ENCODE measurements at places on chromosomes 7 and 10.
A peak's percentile ranks its signal among the peaks of the same experiment; 100 is the strongest.

- no peak for DNase-seq
These were observed 145.1 kb downstream of the GRM8 start for GRCh38 chr7:127107601-127108007.

DNA sequence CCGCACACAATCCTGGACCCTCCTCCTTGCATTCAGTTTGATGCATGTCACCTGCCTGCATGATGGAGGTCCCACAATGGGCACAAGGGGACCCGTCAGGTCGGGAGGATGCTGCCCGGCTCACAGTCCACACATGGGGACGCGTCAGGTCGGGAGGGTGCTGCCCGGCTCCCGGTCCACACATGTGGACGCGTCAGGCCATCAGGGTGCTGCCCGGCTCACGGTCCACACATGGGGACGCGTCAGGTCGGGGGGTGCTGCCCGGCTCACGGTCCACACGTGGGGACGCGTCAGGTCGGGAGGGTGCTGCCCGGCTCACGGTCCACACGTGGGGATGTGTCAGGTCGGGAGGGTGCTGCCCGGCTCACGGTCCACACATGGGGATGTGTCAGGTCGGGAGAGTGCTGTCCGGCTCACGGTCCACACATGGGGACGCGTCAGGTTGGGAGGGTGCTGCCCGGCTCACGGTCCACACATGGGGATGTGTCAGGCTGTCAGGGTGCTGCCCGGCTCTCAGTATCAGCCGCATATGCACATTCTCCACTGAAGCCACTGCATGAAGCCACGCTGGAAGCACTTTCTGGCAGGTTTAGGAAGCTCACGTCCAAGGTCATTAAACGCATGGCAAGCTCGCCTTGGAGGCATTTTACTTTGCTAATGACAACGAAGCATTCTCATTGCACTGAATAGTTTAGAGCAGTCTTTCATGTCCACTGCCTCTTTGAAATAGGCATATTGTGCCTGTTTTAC is 50.3 kb downstream of the DIP2C start:
- no peak for DNase-seq

DNA sequence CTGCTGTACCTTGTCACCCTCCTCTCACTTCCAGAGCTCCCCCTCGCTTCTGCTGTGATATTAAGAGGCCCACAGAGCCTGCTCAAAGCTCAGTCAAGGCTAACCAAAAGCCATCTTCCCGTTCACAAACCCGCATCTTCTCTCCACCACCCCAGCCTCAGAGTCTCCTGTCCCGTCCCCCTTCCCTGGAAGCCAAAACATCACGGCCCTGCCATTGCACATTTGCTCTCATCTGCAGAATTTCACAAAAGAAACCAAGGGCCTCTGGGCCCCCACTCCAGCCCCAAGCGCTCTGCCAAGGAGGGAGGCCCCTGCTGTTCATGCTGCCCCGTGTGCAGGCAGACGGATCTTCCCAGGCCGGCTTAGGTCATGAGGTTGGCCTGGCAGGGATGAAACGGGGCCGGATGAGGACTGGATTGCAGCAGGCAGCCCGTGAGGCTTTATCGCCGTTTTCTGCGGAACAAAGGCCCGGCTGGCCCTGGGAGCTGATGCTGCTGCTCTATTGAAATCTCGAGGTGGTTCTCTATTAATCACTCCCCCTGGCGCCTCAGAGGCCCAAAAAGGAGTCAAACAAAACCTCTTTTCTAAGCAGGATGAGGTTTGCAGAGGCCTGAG is 31.6 kb upstream of the FOXK1 start:
- no peak for DNase-seq

GRCh38 chr10:28719789-28720436 is 42.6 kb downstream of the BAMBI start:
- DNase-seq, result no peak

- no peak for DNase-seq
These were observed 433 bp upstream of the PLXNA4 start for GRCh38 chr7:132576721-132577085.

- DNase-seq, result no peak
These were observed 31.8 kb downstream of the EPDR1 start for GRCh38 chr7:37952240-37952639.

DNA sequence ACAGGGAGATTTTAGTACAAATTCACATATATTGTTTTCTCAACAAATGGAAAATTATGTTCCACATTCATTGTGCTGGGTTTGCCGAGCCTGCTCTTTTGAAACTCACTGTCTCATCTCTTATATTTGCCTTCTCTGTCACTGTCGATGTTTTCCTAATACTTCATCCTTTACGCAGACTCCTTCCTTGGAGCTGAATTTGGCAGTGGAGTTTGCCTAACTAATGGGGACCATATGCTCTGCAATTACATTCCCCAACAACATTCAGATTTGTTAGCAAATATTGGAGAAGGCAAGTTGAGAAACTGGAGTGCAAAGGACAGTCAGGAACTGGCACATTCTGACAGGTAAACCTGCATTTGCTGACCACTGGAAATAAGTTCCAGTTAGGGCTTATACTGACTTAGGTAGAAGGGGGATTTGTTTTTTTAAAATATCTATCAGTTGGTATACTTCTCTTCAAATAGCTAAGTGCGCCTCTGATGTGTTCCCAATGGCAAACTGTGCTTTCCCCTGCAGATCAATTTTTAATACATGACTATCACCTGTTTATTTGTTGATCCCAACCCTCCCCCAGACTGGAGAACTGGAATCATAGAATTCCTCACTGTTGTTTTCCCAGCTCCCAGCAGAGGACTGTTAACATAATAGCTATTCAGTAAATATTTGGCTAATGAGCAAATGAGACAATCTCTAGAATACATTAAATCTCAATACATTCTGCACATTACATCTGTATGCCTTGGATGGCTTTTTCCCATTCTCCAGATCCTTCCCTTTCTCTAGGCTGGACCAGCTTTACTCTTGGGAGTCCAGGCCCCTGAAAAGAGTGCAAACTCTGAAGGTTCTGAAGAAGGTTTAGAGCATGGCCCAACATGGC is 769.3 kb downstream of the KCNMA1 start:
- DNase-seq, result no peak

GRCh38 chr7:134432296-134433152 is 26.4 kb downstream of the AKR1B1 start:
- peak; percentile 60 for DNase-seq

DNA sequence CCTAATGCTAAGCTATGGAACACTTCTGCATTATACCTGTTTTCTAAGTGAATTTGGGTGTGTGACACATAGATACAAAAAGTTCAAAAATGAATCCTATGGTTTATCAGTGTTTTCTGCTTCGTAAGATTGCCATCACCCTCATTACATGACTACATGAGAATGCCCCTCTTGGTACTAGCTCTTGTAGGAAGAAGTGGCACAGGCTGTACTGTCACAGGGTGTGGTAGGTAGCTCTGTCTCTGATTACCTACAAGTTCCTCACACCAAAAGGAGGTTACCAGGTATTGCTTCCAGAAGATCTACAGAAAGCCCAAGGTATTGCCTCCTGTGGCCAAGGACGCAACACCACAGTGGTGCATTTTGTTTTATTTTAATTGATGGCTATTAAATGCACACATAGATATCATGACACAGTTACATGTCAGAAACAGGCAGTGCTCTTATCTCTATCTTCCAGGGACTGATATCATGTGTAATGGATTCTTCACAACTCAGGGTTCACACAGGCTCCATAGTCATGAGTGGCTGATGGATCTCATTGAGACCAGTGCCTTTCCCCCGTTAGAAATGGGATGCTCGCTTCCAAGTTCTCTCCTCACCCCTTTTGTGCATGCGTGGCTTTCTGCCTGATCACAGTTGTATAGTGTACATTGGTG is 6.6 kb downstream of the OPTN start:
- DNase-seq, result no peak

DNA sequence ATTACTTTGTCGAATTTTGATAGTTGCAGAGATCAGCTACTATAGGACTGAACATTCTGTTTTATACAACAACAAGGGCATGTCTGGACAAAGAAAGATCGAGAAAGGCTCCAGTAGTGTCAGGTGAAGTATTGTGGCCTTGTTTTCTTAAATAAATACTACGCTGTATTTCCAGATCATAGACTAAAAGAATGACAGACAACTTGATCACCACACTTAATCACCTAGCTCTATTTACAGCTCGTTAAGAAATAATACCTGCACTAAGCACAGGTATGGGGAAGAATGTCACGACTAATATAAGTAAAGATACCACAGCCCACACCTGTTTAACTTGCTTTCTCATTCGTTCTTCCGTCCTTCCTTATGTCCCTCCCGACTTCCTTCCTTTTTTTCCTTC is 269.2 kb downstream of the HGF start:
- DNase-seq, result no peak

- DNase-seq, result no peak
These were observed 32.1 kb upstream of the SLC26A4 start for GRCh38 chr7:107628461-107629064.

GRCh38 chr7:139909379-139910050 is 80.5 kb downstream of the TBXAS1 start:
- no peak for DNase-seq

GRCh38 chr7:91165006-91165845 is 99.0 kb upstream of the FZD1 start:
- no peak for DNase-seq

- no peak for DNase-seq
These were observed 399.6 kb downstream of the DPP6 start for GRCh38 chr7:154451480-154452457.

DNA sequence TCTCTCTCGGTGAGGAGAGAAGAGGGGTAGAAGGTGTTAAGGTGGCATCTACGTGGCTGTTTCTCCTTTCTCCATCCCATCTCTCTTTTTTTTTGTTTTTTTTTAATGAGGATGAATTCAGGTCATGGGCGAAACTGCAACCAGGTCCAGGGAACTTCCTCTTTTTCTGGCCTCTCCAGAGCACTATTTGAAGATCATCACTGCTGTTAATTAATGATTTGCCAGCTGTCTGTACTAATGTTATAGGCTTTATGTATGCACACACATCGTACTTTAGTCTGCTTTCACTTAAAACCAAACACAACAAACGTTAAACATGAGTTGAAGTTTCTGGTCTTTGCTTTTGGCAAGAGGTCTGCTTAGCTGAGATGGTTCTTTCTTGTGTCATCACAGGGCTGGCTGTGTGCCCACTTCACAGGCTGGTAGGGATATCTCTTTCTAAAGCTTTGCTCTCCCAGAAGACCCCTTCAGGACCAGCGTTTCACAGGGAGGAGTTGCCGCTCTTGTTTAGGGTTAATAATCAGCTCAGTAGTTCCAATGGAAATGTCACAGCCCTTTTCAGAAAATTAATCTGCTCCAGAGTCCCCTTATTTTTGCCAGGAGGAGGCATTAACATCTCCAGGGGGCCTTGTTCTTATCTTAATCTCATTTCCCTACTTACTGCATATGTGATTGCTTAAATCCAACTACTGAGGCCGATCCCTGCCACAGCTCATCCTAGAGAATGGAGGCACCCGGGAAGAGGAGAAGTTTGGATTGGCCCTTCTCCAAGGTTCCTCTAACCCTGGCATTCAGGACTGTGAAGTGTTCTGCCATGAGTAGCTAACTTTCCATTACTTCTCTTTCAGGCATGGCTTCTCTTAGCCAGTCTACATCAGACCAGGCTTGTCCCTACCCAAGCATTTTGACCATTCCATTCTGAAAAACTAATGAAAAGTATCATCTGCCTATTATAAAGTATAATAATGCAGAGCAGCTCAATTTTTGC is 273.9 kb upstream of the NFE2L3 start:
- no peak for DNase-seq

- no peak for DNase-seq
These were observed 38.5 kb downstream of the GOLGA7B start for GRCh38 chr10:97888134-97888533.

GRCh38 chr10:44788147-44789129 is 122.7 kb upstream of the TMEM72 start:
- no peak for DNase-seq

- no peak for DNase-seq
These were observed 181.3 kb downstream of the TAX1BP1 start for GRCh38 chr7:27921081-27921836.

- no peak for DNase-seq
These were observed 16.3 kb upstream of the CYREN start for GRCh38 chr7:135186841-135187253.

GRCh38 chr10:108411206-108411605 is 1246.7 kb upstream of the SORCS1 start:
- no peak for DNase-seq

- no peak for DNase-seq
These were observed 55.7 kb downstream of the ST7 start for GRCh38 chr7:117008886-117009531.

DNA sequence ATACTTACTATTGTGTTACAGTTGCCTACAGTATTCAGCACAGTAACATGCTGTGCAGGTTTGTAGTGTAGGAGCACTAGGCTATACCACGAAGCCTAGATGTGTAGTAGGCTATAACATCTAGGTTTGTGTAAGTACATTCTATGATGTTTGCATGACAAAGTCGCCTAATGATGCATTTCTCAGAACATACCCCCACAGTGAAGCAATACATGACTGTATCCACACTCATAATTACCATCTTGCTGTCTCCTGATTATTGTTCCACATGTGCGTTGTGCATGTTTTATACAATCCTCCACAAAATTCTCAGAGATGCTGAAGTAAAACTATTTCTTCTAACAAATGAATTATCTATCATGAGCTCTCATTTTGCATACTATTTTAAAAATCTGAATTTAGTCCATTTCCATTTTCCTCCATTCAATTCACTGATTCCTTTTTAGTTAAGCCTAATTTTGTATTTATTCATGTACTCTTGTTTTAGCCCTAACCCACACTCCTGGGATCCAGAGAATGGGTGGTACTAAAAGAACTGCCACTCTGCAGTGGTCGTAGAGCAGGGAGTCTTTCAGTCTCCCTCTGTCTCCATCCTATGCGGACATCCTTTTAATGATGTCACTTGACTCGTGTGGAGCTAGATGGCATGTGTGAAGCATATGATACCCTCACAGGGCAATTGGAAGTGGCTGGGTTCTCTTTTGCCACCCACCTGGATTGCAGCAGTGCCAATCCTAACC is 67.6 kb upstream of the CAV2 start:
- no peak for DNase-seq

DNA sequence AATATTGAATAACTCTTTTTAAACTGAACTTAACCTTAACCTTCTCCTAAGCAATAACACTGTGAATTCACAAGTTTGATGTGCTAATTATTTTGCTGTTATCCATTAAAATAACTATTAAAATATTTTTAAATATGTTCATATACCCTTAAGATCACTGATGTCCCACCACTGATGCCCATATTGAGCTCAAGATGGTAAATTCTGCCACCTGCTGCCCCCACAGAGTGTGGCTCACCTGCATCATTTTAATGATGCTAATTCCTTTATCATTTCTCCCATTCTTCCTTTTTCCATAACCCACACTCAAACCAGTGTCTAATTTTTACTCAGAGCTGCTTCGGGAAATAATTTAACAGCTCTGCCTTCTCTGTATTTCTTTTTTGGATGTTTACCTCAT is 82.3 kb upstream of the ARID5B start:
- no peak for DNase-seq

GRCh38 chr10:106815427-106816043 is 349.0 kb downstream of the SORCS1 start:
- no peak for DNase-seq
